ENCODE measurements at places on chromosomes 6 and 20.

DNA sequence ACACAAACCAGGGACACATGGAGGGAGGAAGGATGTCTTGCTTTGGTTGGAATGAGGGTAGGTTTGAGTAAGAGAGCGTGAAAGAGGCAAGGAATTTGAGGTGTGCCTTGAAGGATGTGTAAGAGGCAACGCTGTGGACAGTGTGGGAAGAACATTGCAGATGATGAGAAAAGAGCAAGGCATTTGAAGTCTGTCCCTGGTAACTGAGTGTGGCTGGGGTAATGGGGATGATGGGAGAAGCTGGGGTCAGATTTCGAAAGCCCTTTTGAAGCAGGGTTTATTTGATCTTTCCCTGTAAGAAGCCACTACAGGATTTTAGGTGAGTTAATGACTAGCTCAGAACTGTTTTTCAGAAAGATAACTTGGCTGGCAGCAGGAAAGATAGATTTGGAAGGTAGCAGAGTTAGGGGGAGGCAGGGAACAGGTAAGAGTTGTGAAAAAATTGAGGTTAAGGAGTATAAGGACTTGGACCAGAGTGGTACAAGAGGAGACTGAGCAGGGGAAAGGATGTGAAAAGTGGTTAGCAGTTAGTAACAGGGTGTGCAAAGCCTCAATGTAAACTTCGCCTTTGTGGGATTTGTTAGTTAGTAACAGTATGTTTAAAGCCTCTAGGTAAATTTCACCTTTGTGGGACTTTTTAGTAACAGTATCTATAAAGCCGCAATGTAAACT, 17.7 kb downstream of the UTRN start:
- DNase-seq: no peak

GRCh38 chr20:5484346-5484745, 167.6 kb upstream of the PROKR2 start:
- DNase-seq: no peak

DNA sequence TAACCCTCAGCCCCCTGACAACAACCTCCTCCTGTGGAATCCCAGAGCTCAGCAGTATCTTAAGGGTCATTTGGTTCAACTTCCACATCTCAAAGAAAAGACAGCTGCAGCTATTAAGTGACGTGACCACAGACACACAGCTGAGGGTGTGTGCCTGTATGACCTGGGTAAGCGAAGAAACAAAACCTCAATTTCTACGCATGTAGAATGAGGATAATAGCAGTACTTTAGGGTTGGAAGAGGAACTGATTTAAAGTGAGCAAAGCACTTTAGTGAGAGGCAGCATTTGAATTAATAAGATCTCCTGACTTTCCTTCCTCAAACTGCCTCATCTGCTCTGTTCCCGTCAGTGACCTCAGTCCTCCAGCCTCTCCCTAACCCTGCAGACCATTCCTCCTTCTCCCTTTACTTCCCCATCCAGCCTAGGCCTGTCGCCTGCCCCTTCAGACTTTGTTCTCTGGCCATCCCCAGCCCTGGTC, 6.8 kb upstream of the ARMC2 start:
- no peak for DNase-seq

DNA sequence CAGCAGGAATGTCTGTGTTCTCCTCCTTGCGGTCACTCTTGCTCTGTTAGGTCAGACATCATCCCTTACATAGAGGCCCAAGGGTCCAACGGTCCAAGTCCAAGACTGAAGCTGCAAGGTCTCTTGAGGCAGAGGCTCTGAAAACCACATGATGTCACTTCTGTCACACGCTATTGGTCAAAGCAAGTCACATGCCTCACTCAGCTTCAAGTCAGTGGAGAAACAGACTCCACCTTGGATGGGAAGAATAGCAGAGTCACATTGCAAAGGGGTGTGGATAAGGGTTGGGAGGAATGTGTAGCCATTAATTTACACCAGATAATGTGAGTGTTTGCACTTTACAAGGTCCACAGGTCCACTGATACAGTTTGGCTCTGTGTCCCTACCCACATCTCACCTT, 17.5 kb downstream of the SLC52A3 start:
- no peak for DNase-seq

GRCh38 chr6:111922454-111923297, 49.4 kb upstream of the FYN start:
- no peak for DNase-seq

GRCh38 chr6:68256391-68256790, 378.7 kb upstream of the ADGRB3 start:
- DNase-seq: no peak

- DNase-seq: no peak
Measured at GRCh38 chr6:42929821-42930360, 611 bp downstream of the CNPY3 start.

- no peak for DNase-seq
Measured at GRCh38 chr6:37284781-37285180, 26.8 kb upstream of the TMEM217 start.

GRCh38 chr20:41005361-41005729, 23.3 kb upstream of the TOP1 start:
- DNase-seq: no peak

GRCh38 chr6:84314377-84314898, 87.0 kb upstream of the CEP162 start:
- no peak for DNase-seq

- no peak for DNase-seq
Measured at GRCh38 chr6:136225496-136225895, 24.6 kb downstream of the MTFR2 start.

GRCh38 chr6:150145427-150145826, 2.6 kb downstream of the PPP1R14C start:
- DNase-seq: no peak

GRCh38 chr20:15882553-15882952, 690.7 kb downstream of the KIF16B start:
- DNase-seq: no peak

DNA sequence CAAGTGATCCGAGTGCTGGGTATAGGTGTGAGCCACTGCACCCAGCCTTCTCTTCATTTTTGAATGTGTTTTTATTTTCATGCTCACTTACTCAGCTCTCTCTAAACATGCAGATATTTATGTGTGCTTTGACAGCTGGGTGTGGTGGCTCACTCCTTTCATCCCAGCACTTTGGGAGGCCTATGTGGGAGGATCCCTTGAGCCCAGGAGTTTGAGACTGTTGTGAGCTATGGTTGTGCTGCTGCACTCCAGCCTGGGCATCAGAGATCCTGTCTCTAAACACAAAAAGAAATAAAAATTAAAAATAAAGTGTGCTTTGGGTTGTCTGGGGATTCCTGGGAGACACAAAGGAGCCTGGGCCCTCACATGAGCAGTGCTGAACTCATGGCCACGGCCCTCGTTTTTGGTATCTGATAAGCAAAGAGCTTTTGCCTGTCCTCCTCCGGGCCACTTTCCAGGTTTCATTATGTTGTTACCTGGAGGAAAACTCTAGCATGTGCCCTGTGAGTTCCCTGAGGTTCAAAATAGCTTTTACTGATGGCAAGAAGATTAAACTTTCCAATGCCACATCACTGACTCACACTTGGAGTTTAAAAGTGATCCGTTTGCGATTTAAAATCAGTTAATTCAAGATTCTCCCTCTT, 78.5 kb downstream of the CD164 start:
- no peak for DNase-seq

DNA sequence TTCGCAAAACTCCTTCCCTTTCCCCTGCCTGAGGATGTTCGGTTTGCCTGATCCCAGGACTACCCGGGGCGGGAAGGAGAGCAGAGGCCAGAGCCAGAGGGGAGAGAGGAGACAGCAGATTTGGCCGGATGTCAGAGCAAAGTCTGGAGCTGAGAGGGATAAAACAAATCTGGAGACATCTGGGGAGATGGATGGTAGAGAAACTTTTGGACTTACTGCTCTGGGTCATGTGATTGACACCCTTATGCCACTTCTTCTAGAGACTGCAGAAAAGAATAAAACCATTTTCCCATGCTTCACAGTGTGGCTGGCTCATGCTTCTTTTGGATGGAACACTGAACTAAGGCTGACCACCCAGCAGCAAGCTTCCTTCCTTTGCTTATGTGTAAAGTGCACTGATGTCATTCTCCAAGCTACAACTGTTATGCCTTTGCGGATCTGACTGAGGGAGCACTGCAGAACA, 174.7 kb downstream of the FOXC1 start:
- no peak for DNase-seq

Measured in activated T-cell treated with anti-CD3 and anti-CD28 coated beads, Interleukin-2, amount 50 U/mL, for 1 hour (primary cell).